ENCODE measurements at places on chromosomes 5 and 9.

DNA sequence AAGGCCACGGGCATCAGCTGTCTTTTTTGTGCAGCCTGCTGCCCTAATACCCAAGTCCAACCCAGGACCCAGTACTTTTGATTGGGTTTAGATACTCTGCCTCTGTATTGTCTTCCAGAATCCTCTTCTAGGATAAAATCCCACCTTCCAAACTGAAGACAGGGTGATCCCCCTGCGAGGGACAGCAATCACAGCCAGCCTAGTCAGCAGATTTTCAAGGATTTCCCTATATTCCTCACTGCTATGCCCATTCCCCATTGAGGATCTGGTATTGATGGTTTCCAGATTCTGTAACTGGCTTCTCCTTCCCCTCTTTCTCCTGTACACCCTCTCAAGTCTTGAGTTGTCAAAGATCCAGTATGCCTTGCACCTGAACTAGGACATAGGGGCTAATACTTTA is 389.4 kb downstream of the TRIM36 start:
- no peak for DNase-seq

GRCh38 chr5:124642151-124642550 is 104.3 kb downstream of the ZNF608 start:
- DNase-seq: no peak

GRCh38 chr5:123450640-123451039 is 27.4 kb upstream of the CEP120 start:
- no peak for DNase-seq

- DNase-seq: peak; percentile 81
Measured at GRCh38 chr9:108521063-108521590, 334.7 kb downstream of the ACTL7B start.

GRCh38 chr9:98401140-98402018 is 145.9 kb upstream of the TBC1D2 start:
- peak; percentile 10 for DNase-seq

DNA sequence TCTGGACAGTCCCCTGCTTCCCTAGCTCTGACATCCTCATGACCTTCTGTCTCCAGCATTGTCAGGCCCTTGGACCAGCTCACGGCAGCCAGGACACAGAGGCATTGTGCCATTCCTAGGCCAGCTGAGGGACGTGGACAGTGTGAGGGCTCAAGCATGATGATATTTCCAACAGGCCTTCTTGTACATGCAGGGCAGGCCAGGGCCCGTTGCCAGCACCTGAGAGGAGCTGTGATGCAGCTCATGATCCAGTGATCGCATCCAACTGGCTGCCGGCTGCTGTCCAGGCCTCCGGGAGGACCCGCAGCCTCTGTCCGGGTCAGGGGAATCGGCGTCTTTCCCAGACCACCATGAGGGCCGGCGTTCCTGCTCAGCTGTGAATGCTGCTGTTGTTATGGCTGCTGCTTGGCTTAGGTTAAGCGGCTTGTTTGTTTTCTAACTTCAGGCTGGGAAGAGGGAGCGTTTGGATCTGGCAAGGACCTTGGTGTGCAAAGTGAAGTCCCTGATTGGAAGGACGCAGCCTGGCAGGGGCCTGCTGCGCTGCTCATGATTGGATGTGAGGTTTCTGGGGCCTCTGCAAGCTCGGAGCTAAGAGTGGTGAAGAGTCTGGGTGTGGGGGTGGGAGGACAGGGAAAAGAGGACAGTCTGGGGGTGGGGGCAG is 53.8 kb downstream of the PDZD2 start:
- no peak for DNase-seq

GRCh38 chr5:67160272-67160671 is 36.3 kb downstream of the CD180 start:
- no peak for DNase-seq

- DNase-seq: no peak
Measured at GRCh38 chr9:6956879-6957278, 199.1 kb downstream of the KDM4C start.

GRCh38 chr5:168978015-168978414 is 322.9 kb downstream of the SLIT3 start:
- peak; percentile 17 for DNase-seq

GRCh38 chr5:126961702-126962101 is 68.7 kb downstream of the MARCHF3 start:
- DNase-seq: peak; percentile 43

DNA sequence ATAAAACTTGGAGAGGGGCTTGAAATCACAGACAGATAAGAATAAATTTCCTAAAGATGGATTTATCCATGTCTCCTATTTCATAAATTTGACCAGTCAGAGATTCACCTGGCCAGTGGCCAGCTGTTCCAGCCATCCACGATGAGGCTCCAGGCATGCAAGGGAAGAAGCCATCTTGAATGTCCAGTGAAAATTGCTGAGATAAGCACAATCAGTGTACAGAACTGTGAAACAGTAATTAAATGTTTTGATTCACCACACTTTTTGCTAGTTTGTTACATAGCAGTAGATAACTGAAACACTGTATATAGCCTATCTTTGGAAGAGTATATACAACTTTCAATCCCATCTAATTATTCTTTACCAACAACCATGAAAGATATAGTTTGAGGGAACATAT is 163.5 kb downstream of the HINT1 start:
- DNase-seq: no peak

- DNase-seq: no peak
Measured at GRCh38 chr5:55568654-55569512, 34.1 kb upstream of the PLPP1 start.

GRCh38 chr5:151056379-151057325 is 24.2 kb downstream of the TNIP1 start:
- no peak for DNase-seq

GRCh38 chr5:68593211-68593671 is 377.7 kb downstream of the PIK3R1 start:
- no peak for DNase-seq

- DNase-seq: peak; percentile 64
Measured at GRCh38 chr5:163509291-163509951, 4.0 kb downstream of the MAT2B start.

DNA sequence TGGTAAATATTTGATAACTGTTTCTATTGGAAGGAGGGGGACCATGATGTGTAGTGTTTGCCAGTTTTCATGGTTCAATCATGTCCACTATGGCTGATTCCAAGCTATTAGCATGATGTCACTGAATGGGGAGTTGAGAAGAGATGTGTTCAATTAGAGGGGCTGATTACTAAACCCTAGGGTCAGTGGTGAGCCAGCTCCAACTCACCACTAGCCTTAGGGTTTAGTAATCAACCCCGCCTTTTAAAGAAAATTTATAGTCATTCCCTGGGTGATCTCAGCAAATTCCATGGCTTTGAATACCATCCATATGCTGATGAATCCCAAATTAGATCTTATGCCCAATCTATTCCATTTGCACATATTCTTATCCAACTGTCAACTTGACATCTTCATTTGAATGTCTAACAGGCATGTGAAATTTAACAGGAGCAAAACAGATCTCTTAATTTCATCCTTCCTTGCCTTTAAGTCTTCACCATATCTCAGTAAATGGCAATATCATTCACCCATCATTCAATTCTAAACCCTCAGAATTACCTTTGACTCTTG is 98.8 kb downstream of the GCNT1 start:
- DNase-seq: peak; percentile 82

DNA sequence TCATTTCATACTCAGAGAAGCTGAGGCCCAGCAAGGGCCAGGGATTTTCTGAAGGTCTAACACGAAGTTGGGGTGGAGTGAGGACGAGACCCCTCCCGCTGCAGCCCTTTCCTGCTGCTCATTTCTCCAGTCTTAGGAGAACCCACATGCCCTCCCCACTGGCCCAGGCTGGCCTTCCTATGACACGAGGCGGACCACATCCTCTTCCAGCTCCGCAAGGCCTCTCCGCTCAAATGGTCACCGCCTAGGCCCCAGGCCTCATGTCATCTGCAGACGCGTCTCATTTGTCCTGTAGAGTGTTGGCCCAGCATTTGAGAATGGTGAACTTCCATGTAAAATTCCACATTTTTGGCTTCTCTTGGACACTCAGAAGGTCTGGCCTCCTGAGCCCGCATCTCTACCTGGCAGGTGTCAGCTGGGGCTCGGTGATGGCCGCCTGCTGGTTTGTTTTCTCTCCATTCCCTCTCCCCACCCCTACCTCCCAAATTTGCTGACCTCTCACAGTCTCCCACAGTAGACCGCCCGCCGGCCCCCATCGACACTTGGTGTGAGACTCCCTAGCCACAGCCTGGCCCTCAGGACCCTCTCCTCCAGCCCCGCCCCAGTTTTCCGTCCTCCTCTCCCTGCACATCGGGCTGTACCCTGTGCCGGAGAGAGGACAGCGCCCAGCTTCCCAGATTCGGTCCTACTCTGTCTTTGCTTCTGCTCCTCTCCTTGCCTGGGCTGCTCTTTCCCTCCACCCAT is 51.7 kb downstream of the ERGIC1 start:
- DNase-seq: no peak

GRCh38 chr5:127431977-127432585 is 85.4 kb upstream of the PRRC1 start:
- DNase-seq: no peak

DNA sequence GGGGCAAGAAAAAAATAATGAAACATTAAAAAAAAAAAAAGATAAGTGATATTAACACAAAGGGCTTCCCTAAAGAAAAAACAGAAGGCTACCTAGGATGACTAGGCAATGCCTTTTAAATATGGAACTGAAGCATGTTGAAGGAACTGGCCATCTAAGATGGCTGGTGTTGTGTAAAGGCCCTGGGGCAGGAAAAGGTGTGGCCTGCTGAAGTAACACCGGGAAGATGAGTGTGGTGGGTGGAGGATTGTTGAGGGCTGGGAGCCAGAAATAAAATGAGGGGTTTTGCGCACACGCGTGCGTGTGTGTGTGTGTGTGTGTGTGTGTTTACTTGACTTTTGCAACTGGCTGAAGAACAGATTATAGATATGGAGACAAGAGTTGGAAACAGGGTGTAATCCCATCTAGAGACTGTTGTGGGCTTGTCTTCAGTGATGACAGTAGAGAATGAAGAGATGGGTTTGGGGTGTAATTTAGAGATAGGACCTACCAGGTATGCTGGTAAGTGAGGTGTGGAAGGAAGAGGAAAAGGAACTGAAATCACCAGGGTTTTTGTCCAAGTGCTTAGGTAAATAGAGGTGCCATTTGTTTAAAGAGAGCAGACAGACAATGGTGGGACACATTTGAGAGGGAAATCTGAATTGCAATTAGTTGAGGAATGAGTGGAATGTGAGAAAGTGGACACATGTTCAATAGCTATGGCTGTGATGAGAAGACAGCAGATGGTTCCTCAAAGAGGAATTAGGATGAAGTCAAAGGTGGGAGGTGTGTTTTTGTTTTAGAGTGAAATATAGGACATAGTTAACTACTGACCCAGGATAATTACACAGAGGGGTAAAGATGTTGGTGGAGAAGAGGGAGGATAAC is 33.9 kb downstream of the RAD23B start:
- DNase-seq: no peak

DNA sequence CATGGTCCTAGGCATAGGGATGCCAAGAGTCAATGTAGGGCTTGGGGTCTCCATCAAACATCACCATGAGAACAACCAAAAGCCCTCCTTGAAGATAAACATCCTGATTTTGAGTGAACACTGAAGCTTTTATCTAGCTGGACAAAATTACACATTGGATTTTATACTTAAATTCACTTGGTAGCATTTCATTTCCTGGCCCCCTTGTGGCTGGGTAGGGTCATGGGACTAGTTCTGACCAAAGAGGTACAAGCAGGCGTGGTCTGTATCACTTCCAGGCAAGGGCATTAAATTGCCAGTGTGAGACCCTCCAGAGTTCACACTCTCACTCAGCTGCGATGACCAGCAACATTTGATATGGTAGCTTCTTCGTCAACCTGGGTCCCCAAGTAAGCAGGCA is 320.3 kb downstream of the ACTL7B start:
- DNase-seq: peak; percentile 24

DNA sequence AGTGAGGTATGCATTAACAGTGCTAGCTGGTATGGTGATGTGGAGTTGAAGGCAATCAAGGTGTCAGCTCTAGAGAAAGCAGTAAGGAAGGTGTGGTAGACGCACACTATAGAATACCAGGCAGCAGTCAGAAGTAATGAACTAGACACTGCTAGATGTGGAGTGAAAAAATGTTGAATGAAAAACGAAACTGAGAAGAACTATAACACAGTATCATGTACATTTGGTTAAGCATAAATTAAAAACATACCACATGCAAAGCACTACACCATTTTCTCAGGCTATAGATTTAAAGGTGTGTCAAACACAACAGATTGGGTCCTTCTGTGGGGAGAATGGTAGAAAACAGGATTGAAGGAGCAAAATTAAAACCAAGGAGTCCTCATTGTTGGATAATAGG is 15.4 kb downstream of the ZNF622 start:
- no peak for DNase-seq

DNA sequence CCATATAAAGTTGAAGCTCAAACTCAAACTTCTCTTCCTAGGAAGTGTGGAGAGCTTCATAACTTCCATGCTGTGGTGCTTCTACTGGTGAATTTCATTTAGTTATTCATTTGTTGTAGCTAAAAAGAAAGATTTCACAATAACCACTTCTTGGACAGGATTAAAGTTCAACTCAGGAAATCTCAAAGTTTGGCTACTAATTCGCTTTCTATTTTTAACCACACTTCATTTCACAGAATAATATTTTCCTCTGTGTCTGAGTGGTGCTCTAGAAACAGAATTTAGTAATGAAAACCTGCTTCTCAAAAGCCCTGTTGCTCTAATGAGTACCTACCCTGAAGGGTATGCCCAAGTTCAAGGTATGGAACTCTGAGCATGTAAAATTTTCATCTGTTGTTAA is 73.9 kb downstream of the ACTBL2 start:
- peak; percentile 43 for DNase-seq

DNA sequence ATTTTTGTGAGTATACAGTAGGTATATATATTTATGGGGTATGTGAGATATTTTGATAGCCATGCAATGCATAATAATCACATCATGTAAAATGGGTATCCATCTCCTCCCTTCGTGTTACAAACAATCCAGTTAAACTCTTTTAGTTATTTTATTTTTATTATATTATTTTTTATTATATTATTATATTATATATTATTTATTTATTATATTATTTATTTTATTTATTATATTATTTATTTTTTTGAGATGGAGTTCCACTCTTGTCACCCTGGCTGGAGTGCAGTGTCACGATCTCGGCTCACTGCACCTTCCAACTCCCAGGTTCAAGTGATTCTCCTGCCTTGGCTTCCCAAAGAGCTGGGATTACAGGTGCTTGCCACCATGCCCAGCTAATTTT is 138.6 kb downstream of the WDR70 start:
- no peak for DNase-seq

GRCh38 chr5:44388321-44389089 is 715 bp downstream of the FGF10 start:
- peak; percentile 3 for DNase-seq

GRCh38 chr5:145025775-145026174 is 809.4 kb downstream of the PRELID2 start:
- no peak for DNase-seq

GRCh38 chr9:9124616-9125015 is 1325.0 kb upstream of the DMAC1 start:
- DNase-seq: no peak

DNA sequence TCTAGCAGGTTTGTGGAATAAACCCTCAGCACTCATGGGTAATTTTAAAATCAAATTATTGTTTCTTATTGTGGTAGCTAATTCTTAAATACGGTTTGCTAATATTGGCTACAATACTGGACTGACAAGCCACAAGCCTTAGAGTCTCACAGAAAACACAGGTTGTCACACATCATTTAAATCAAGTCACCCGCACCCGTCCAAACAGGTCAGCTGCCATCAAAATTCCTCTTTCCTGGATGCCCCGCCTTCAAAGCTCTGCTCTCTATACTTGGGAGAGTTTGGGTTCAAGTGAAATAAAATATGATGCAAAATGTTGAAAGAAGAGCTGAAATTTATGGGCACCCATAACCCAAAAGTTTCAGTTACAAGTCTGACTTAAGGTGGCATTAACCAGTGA is 12.3 kb upstream of the SUSD1 start:
- no peak for DNase-seq

- DNase-seq: no peak
Measured at GRCh38 chr5:146425023-146425422, 22.1 kb upstream of the TCERG1 start.
